SIG-M5 (cell line): ENCODE measurements at places on chromosomes 3 and 15.

- DNase-seq = no peak
These were observed 323.5 kb downstream of the ERC2 start for GRCh38 chr3:56144805-56145204.

DNA sequence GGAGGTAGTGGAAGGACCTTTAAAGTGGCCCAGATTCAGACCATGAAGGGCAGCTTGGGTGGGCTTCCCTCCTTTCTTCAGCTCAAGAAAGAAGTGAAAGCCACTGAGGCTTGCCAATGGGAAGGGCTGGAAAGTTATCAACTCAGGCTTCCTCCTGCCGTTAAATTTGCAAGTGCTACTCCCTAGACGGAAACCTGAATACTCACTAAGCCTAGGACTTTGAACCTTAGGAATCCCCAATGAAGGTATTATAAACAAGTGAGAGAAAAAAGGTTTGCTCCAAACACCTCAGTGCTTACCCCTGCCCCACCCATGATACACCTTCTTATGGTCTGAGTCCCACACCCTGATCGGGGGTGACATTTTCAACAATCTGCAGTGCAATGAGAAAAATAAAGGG is 396.4 kb downstream of the SHQ1 start:
- no peak for DNase-seq

DNA sequence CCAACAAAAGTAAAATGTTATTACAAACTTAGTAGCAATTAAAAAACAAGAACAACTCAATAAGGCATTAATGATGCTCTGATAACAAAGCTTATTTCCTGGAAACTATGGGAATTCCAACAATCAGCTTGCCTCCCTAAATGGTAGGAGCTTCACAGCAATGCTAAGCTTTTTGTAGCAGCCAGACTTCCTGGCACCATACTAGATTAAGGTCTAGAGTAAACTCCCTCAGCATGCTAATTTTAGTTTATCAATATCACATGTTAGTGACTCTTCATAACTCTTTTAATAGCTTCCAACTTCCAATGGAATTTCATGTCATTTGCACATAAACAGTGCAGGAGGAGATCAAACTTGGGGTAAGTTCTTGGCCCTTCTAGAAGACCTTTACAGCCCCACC is 782.0 kb downstream of the MCTP2 start:
- no peak for DNase-seq

- DNase-seq = no peak
These were observed 7.5 kb downstream of the ZNF148 start for GRCh38 chr3:125367403-125368230.

DNA sequence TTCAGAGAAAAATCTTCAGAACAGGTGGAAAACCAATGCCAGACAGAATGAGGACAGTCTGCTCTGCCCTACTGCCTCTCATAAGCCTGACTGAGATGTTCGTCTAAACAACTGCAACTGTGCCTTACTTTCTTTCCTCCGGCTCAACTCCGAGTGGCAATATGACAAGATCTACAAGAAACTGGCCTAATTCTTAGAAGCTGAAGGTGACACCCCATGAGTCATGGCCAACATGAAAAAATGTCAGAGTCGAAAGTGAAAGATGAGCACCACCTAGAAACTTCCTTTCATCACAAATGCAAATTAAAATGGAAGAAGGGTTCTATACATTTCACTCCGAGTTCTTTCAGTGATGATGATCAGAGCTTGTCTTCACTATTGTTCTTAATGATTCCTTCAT is 12.9 kb downstream of the PCYT1A start:
- DNase-seq = no peak

DNA sequence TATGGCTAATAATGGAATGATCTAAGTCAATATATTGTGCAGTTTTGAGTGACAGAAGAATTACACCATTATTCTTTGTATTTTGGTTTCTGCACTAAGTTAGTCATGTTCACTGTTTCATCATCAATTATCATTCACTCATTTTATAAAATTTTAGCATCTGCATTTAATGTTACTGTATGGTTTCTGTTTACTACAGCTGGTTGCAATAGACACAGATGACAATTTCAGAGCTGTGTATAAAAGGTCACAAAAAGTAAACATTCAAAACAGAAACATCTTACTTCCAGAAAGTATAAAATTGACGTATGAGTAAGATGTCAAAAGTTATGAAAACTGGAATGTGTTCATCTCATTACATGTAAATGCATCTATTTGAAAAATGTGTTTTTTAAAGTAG is 111.1 kb upstream of the GBE1 start:
- DNase-seq = no peak

GRCh38 chr3:149152420-149152819 is 23.0 kb downstream of the HPS3 start:
- no peak for DNase-seq

DNA sequence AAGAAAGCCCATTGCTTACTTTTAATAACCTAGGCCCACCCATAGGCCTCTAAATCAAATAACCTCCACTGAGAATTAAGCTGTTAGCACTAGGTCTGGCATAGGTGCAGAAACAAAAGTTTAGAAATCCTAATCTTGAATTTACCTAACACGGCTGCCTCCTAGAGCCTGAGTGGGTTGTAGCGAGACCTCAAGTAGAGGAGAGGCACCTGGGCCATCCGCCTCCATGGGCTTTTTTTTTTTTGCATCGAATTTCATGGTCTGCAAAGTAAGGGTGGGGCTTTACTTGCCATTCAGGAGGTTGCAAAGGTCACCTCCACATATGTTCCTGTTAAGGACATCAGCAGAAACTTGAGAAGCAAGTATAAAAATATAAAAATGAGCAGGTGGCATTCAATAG is 6.6 kb upstream of the TPM1 start:
- no peak for DNase-seq
